ENCODE measurements at places on chromosomes 16 and 17.

DNA sequence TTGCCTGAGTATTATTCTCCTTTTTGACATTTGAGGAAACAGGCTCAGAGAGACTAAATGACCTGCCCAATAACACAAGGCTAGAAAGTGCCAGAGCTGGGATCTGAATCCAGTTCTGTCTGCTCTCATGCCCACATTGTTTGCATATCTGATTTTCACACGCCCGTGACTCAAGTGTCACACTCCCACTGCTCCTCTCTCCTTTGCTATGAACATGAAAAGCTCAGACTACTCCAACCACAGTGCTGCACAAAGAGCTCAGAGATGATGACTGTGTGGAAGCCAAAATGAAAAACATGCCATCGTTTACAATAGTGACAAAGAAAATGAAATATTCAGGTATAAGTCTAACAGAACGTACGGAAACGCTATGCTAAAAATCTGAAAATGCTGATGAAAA lies 107.9 kb downstream of the SMG6 start:
- DNase-seq, result no peak

- no peak for DNase-seq
Measured at GRCh38 chr17:2755891-2756724, 6.7 kb upstream of the CCDC92B start.

- DNase-seq, result no peak
Measured at GRCh38 chr17:29577385-29578211, 9.1 kb downstream of the TP53I13 start.

DNA sequence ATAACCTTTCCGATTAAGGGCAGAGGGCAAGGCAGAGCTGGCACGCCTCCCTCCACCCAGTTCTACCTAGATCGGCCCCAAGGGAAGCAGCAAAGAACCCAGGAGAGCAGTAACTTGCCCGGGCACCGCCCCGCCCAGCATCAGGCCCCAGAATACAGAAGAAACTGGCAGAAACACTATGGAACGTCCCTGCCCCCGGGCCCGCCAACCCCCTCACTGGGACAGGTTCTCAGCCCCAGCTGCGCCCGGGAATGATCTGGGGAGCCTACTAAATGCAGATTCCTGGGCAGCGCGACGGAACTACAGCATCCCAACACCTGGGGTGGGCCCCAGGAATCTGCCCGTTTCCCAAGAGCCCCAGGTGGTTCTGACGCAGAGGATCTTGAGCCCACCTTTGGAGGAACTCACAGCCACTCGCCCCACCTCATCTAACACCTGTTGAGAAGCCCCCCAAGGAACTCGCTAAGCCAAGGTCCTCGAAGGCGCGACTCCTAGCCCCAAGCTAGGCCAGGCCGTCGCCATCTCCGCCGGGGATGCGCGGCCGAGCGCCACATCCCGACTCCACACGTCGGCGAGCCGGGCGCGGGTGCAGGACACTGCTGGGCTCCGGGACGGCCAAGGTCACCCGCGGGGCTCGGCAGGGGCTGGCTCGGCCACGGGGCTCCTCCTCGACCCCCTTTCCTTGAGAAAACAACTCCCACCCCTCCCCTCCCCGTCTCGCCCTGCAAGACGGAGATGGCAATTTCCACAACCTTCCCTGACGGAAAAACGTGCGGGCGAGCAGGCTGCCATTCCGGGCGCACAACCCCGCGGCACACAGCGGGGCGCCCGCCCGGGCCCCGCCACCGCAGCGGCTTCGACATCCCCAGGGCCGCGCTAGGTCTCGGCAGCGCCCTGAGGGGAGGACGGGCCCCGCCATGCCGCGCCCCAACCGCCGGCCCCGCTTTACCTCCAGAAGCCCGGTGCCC lies 913 bp downstream of the CDIP1 start:
- DNase-seq, result no peak

GRCh38 chr16:67399218-67399733 lies 6.0 kb upstream of the TPPP3 start:
- DNase-seq, result no peak

DNA sequence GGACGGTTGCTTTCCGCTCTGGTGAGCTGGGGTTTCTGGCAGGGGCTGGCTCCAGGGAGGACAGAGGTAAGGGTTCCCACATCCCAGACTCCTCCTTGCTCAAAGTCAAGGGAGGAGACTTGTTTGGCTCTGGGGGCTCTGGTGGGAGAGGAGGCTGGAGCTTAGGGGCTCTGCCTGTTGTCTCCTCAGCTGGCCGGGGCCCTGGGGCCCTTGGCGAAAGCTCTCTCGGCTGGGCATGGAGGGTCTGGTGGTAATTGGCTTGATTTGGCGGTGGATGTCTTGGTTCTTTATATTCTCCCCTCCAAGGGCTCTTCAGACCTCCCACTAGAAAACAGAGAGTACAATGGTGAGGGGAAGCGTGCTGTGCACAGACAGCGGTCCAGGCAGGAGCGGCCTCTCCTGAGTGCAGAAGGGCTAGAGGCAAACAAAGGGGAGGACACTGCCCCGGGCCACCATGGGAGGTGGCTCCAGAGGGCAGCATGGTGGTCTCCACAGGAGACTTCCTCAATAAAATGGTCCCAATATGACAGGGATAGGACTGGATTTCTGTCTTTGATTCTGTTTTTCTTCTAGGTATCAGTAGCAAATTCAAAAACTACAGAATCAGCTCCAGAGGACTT lies 5.7 kb upstream of the SPATA32 start:
- DNase-seq, result no peak

DNA sequence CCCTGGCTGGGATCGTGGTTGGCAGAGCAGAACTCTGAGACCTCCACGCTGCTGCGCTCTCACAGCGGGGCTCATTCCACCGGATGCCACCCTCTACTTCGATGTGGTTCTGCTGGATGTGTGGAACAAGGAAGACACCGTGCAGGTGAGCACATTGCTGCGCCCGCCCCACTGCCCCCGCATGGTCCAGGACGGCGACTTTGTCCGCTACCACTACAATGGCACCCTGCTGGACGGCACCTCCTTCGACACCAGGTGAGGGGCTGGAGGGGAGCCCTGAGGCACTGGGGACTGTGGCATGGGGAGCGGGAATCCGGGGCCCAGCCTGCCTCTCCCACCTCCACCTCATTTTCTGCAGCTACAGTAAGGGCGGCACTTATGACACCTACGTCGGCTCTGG lies 5.2 kb downstream of the FKBP10 start:
- DNase-seq, result no peak

DNA sequence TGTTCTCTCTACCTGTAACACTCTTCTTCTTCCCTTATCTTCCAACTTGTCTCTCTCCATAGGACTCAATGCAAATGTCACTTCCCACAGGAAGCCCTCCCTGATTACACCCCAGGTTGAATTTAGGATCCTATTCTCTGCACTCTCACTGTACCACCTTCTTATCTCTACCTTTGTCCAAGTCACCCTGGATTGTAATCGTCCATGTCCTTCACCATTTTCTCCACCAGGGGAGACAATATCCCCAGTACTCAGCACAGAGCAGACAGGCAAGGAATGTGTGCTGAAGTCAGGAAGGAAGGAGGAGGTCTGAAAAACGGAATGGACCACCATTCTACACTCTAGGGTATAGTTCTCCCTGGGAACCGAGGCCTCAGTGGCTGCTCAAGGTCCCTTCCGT lies 14.2 kb downstream of the C16orf82 start:
- no peak for DNase-seq

GRCh38 chr16:48627148-48627547 lies 17.2 kb upstream of the N4BP1 start:
- DNase-seq, result no peak

DNA sequence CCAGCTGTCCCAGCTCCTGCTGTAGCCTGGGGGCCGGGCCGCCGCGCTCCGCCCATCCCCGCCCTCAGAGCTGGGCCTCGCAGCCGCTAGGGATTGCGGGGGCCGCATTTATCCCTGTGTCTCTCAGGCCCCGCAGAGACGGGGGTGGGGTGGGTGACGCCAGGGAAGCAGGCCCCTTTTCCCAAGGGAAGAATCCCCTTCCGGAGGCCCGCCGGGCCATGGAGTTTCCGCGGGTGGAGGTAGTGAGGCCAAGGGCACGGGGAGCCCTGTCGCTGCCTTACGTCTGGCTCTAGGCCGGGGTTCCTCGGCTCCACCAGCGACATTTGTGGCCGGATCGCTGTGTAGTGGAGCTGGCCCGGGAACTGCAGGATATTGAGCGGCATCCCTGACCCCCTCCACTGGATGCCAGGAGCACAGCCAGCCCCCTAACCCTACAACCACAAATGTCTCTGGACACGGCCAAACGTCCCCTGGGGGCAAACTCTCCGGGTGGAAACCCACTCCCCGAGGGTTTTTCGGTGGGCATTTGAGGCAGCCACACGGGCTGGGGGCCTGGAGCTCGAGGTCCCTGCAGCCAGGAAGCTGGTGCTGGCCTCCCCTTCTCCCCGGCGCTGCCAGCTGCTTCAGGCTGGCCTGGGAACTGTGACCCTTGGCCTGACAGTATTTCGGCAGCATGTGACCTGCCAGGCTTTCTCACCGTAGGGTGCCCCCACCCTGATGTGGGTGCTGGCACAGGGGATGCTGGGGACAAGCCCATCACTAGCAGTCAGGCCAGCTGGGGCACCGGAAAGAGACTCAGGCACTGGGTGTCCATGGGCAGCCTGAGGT lies 12.0 kb upstream of the CD300A start:
- peak; percentile 80 for DNase-seq

DNA sequence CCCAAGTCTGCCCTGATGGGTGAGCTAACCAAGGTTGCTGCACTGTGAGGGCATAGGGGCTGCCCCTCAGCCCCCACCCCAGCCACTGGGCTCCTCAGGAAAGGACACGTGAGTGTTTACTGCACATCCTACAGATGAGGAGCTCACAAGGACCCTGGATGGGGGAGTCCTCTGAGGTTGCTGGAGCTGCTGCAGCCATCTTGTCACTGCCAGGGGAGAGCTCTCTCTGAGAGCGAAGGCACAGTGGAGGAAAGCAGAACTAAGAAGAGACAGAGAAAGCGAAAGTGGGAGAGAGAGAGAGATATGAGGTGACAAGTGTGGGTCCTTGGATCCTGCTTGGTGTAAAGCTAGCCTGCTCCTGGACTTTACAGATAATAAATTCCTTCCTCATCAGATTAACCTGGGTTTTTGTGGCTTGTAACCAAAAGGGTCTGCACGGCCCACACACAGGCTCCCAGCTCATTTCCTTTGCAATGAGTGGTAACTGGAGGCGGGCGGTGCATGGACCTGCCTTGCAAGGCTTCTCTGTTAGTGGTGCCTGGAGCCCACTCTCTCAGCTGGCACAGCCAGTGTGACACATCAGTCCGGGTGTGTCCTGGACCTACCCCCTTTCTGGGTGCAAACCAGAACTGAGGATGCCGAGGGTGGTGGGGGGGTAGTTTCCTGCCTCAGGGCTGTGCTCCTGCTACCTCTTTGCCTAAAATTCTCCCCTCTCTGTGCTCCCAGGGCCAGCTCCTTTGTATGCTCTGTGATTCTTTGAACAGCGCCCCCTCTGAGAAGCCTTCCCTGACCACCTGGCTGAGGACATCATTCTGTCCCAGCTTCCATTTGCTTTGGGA lies 14.2 kb downstream of the SNX20 start:
- DNase-seq, result no peak

GRCh38 chr17:17001874-17002520 lies 30.1 kb upstream of the TNFRSF13B start:
- peak; percentile 54 for DNase-seq

Data from fibroblast of skin of abdomen (primary cell).